Dermis microvascular lymphatic vessel endothelial cell (primary cell): ENCODE measurements at places on chromosomes 7 and 10.

- no peak for DNase-seq
Measured at GRCh38 chr10:126114884-126115555, 218.7 kb downstream of the FANK1 start.

DNA sequence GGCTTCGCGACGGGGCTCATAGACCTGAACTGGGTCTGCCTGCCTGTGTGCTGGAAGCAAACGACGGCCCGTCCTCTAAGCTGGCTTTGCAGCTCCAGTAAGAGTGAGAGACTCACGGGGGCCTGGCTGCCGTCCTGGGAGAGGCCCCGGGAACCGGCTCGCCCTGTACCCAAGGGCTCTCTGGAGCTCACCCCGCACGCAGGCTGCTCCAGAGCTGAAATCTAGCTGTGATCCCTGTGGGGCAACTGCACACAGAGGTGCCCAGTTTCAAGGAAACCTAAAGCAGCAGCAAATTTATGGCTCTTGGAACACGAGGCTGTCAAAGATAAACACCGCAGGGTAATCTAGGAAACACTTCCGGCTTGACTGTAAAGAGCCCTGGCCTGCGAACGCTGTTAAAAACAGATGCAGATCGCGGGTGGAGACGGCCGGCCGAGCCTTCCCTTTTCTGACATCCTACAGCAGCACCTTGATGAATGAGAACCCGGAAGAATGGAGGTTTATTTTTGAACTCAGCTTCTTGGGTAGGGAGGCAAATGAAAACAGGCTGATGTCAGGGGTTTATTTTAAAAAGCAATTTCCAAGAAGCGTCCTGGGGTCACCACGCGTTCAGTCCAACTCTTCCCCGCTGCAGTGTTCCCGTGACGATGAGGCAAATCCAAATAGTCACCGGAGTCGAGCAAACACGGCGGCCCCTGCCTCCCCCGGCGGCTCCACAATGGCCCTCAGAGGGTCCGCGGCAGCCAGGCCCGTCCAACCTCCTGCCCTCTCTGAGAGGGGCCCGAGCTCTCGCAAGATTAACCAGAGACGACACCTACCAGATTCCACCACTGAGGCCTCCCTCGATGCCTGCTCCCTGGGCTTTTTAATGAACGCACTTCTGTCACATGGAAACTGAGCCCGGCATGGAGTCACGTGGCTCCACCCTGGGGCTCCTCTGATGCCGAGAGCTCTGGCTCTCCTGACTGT lies 29.6 kb downstream of the AMZ1 start:
- DNase-seq, result no peak

GRCh38 chr7:69078997-69079769 lies 519.1 kb upstream of the AUTS2 start:
- no peak for DNase-seq

DNA sequence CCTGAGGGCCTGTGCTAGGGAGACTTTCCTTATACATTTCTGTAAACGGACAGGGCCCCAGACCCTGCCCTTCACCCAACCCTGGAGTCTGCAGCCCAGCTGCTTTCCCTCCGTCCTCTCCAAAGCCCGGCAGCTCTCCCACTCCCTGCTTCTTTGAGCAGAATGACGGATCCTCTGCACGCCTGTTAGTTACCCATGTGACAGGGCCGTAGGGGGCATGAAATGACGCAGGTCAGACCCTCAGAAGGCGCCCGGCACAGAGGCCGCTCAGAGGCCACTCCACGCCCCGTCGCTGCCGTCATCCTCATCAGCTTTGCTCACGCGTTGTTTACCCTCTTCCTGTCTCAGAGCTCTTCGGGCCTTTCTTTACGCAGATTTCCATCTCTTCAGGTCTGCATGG lies 60.2 kb upstream of the MKRN1 start:
- DNase-seq, result no peak

- peak; percentile 24 for DNase-seq
Measured at GRCh38 chr7:36949711-36950600, 225.7 kb upstream of the AOAH start.

DNA sequence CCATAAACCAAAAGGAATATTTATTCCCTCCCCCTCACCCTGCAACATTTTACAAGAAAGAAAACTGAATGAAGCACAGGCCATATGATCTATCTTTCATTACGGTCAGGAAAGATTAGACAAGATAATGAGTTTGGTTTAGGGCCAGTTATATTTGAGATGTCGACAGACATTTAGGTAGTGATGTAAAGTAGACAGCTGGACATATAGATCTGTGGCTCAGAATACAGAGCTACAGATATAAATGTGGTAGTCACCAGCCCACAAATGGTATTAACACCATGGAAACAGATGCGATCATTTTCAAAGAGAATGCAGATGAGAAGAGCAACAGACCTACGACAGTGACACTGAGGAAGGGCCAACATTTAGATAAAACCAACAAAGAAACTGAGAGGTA lies 142.5 kb downstream of the SRPK2 start:
- no peak for DNase-seq

- DNase-seq, result no peak
Measured at GRCh38 chr10:123191886-123192285, 37.7 kb downstream of the BUB3 start.

DNA sequence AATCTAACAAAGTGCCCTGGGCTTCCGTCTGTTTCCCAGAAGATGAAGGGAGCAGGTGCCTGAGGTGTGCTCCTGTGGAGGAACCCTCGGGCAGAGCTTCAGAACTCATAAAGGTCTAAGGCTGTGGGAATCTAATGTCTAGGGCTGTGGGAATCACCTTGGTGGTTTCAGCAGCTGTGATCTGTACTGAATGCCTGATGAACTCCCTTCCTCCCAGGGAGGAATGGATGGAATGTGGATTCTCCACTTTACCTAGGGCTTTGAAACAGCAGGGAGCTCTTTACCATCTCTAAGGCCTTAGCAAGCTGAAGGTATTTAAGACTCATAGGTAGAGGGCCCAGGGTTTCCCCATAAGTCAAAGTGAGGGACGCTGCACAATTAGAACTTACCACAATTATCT lies 36.0 kb upstream of the SEMA3E start:
- no peak for DNase-seq

DNA sequence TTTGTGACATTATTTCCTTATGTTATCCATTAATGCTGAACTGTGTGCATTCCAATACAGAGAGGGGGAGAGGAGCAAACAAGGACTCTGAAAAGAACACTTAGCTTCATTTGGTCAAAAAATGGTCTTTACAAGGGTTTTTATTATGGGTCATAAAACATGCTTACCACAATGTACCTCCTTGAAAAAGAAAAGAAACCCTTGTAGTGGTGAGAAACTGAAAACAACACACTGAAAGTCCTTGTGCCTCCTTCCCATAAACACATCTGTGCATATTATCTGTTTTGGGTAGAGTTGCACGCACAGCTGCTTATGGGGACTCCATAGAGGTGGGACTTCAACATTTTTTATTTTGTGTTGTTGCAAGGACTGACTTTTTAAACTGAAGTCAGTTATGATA lies 98.7 kb downstream of the CDK6 start:
- no peak for DNase-seq

DNA sequence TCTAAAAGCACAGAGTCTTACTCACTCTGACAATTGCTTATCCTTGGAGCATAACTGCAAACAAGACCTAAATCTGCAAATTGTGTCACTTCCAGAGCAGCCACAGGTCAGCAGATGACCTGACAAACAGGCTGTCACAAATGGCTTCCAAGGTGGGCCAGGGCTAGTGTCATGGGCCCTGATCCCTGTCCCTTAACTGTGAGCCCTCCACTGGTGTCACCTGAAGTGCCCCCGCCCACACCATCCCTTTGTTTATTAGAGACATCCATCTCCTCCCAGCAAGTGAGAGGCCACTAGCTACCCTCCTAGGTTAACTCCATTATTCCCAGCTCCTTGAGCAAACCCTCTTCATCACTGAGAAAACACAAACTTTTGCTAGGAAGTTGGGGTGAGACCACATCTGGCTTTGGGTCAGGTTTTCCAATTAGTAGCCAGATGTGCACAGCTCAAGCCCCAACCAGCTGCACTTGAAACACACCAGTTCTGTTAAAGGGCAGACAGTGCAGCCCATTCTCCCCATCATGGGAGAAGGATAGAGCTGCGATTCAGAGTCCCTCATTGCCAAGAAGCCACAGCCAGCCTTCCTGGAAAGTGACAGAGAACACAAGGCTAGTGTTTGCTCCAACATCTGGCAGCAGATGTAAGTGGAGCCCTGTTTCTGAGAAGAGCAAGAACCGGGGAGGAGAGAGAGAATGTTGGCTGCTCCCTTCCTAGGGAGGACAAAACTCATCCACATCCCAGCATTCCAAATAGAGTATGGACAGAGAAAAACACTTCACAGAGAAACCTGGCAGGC lies 75.7 kb upstream of the NANOS1 start:
- no peak for DNase-seq

DNA sequence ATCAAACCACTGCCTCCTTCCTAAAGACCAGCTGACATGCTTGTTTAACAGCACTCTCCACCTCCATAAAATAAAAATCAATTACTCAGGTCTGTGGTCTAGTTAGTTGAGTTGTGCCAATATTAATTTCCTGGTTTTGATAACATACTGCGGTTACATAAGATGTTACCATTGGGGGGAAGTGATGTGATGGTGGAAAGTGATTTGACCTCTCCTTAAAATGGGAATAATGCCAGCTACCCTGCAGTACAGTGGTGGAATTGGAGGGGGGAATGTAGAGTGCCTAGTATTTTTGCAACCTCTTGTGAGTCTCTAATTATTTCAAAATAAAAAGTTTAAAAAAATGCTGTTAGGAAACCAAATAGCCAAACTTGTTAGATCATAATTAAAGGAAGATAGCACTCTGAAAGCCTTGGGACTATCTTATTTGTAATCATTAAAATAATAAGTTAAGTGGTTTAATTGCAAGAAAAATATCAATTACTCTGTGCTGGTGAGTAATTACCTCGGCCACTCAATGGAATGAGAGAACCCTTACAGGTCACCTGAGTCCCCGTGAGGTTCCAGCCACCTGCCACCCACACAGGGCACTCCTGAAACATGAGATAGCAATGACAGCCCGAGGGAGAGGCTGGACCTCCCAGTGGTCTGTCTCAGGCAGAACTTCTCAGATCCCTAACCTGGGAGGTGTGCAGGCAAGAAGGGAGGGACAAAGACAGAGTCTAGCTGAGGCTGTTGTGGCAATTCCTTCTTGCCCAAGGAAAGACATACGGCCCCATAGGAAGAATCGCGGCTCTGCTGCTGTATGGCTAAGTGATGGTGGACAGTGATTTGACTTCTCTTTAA lies 94.1 kb downstream of the SH3PXD2A start:
- DNase-seq, result peak; percentile 53

GRCh38 chr10:42864575-42864974 lies 82.0 kb downstream of the BMS1 start:
- no peak for DNase-seq

- DNase-seq, result no peak
Measured at GRCh38 chr7:92835261-92835850, 1.0 kb downstream of the CDK6 start.

DNA sequence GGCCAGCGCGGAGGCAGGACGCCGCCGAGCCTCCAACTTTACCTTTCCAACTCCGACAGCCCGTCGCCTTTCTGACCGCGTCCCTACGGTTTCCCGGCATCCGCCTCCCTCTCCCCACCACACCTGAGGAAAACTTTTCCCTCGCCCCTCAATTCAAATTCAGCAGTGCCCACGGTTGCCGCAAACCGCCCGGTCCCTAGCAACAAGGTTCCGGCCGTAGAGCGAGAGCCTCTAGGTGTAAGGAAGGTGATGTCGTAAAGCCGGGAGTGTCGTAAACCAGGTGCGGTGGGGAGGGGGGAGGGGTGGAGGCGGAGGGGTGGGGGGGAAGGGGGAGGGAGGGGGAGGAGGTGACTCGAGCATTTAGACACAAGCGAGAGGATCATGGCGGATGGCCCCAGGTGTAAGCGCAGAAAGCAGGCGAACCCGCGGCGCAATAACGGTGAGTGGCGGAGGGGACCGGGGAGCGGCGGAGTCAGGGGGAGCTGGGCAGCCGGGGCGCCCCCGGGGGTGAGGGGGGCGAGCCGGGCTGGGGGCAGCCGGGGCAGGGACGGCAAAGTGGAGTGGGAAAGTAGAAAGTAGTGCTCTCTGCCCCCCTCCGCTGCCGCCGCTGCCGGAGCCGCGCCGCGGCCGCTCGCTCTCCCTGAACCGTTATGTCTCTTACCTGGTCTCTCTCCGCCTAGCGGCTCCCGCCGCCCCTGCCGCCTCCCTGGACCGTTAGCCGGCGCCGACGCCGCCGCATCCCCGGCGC lies at the start of gene ZEB1:
ZEB1 (plus strand) TSS at position 363 of the 748 bp plus-strand sequence; CDS start at position 382, 19 bp downstream.
- DNase-seq, result peak; percentile 96

GRCh38 chr10:61845196-61845949 lies 56.1 kb upstream of the ARID5B start:
- no peak for DNase-seq

GRCh38 chr10:47058961-47059391 lies 147.7 kb downstream of the PTPN20 start:
- DNase-seq, result no peak

DNA sequence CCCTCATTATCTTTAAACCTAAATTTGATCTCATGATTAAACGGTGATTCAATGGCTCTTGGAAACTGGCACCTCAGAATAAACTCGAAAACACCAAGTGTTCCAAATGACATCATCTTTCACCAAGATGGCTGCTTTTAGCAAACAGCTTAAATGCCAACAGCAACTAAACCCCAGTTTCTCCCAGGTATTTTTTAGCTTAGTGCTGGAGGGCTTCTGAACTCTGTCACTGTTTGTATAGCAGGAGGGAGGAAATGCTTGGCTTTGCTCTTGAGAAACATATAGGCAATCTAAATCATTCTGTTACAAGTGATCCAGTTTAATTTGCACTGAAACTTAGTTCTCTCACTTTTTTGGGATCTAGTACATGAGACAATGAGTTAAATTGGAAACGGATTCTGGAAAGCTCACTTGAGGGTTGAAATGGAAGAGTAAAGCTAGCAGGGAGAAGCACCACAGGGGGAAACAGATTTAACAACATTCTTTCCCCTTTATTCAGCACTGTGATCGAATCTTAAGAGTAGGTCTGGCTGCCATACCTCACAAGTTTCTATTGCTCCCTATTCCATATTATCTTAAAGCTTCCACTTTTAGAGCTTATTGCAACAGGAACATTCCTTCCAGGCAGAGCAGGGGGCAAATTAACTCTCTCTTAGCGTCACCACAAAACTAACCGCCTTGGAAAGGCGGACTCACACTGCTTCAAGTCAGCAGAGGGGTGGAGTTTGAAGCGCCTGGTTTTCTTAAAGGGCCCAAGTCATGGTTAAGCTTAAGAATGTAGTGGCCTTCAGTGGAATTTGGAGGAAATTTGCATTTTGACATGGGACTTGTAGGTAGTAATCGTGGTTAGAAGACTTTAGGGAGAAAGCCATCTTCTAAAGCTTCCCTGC lies 1.8 kb upstream of the CCDC6 start:
- DNase-seq, result peak; percentile 75

DNA sequence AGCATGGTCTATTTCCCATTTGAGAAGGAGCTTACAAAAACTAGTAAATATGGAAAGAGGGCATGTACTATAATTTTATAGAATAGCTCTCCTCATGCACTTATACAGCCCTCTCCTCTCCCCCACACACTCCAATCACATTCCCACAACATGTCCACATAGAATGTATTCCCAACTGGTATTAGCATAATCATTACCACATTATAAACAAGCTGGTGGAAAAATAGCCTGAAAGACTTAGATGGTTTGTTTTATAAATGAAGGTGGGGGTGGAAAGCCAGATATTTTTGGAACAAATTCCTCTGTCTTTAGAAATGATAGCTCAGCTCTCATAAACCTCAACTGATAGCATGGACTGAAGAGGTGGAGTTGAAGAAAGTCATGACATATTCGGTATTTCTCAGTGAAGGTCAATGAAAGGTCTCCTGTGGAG lies 410.1 kb downstream of the SUGCT start:
- no peak for DNase-seq
